ENCODE measurements at places on chromosomes 1 and 21.

DNA sequence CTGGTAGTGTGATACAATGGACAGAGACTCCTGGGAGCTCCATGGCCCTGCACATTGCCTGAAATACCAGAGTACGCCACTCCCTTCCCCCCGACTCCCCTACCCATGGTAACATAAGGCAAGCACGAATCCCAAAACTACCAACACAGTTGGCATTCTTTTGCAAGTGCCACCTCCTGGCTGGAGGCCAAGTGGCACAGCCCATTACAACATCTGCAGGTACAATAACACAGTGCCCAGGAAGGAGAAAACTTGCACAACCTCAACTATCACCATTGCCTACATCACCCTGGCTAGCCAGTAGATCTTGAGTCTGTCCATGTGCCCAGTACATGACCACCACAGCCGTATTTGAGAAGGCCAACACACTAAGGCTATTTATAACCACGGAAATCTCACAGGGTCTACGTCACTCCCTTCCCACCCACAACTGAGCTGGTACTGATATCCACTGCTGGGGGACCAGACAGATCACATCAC is 11.7 kb downstream of the ADAMTS1 start:
- DNase-seq, result no peak

- no peak for DNase-seq
These were observed 348.7 kb downstream of the RPS6KC1 start for GRCh38 chr1:213399695-213400094.

DNA sequence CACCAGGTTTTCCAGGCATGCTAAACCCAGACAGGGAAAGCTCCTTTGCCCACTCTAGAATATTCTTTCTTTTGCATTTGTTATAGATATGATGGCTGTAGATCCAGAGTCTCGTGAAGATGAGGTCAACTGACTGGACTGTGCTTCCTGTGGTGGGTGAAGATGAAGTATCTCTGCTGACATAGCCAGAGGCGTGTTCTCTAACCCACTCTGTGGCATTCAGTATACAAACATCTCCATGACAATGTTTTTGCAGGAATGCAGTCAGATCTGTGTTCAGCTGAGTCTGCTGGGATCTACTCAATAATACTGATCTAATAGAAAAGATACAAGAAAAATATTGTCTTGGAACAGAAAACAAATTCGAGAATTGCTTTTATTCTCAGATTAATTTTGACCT is 11.3 kb downstream of the RWDD2B start:
- no peak for DNase-seq

DNA sequence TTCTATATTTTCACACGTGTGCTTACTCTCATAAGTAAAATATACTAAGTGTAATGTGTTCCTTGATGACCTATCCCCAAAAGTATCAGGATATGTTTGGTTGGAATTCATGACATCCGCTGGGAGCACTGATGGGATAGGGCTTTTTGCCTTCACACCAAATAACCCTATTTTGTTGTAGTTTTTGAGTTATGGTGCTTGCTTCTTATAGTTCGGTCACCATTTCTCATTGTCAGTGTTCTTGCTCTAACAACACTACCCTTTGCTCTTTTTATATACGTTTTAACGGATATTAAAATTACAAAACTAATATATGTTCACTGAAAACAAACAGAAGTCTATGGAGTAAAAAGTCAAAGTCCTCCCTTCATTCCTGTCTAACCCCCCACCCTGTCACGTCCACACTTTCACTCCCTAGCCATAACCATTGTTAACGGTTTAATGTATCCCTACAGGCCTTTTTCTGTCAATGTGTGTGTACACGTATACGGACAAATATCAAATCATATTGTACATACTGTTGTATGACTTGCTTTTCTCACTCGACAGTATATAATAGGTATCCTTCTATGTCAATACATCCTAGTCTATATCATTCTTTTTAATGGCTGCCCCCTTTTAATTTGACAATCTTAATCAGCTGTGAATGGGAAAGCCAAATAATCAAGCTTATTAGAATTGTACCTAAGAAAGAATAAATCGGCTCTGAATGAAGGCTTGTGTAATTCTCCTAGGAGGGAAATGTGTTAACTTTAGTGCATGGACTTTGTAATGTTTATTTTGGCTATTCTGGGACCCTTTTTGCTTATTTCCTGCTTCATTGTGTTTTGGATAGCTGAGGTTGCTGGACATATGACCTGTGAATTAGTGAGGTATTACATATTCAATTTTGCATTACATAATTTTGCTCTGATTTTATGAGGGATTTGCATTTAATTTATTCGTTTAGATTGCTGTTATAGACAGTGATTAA is 3.5 kb upstream of the RNF220 start:
- no peak for DNase-seq

- DNase-seq, result no peak
These were observed 23.8 kb downstream of the CLIC4 start for GRCh38 chr1:24768873-24769605.

DNA sequence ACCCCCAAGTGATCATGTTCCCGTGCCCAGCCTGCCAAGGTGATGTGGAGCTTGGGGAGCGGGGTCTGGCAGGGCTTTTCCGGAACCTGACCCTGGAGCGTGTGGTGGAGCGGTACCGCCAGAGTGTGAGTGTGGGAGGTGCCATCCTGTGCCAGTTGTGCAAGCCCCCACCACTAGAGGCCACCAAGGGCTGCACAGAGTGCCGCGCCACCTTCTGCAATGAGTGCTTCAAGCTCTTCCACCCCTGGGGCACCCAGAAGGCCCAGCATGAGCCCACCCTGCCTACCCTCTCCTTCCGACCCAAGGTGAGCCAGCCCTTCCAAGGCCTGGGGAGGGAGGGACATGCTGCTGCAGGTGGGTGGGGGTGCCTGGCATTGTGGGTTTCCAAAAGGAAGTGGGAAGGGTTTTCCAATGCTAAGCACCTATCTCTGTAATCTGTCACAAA is 2.3 kb downstream of the TRIM46 start:
- DNase-seq, result no peak

DNA sequence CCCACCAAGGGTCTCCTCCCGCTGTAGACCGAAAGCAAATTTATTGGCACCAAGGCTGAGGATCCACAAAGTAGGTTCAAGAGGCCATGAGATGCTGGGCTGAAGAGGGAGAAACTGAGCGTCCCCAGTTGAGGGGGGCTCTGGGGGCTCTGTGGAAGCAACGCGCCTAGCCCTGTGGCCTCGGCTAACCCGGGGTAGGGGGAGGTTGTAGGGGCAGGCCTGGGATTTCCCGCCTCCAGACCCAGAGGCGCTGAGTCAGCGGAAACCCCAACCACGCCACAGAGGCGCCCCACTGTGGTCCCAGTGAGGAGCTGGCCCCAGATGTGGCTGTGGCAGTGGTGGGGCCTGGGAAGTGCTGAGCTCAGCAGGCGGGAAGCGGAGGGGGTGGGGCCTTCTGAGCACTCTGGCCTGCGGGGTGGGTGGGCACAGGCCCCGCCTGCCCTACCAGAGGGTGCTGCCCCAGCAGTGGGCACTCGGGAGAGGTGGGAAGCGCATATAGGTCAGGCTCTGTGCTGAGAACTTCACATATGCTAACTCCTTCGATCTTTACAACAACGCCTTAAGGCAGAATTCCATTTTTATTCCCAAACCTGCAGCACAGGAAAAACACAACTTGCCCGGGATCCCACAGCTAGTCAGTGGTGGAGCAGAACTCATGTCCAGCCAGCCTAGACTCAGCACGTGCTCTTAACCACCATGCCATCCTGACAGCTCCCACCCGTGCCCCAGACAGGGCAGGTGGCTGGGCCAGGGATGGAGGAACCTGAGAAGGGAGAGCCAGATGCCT is 1.5 kb upstream of the COL16A1 start:
- peak; percentile 79 for DNase-seq

DNA sequence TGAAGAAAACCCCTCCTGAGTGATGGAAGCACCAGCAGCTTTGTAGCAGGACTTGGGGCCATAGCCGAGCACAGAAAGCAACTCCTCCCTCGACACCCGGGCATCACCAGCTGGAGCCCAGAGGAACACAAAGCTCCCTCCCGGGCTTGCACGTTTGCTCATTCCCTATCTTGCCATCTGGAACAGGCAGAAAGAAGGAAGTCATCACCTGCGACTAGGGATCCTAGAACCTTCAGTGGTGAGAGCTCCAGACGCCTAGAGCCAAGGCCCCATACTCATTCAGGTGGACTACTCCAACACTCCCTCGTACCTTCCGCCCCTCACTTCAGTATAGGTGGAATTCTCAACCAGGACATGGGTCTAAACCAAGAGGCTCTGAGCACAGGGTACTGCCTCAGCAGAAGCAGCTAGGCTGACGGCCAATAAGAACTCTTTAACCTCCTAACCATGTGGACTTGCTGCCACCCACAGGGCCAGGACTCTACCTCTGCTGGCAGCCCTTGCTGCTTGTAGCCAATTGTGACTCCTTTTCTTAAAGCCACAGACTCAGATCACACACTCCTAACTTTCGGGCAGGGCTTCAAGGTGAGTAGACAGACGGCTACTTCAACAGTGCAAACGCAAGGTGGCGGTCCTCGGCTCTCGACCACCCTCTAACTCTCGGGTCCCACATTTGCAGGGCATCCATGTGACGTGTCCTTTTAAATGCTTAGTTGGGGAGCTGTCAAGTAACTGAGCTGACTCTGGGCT is 65.4 kb downstream of the NPHP4 start:
- DNase-seq, result no peak

GRCh38 chr1:5501206-5501930 is 490.9 kb downstream of the NPHP4 start:
- DNase-seq, result no peak

GRCh38 chr21:37866027-37866426 is 50.2 kb downstream of the KCNJ6 start:
- no peak for DNase-seq

- DNase-seq, result no peak
These were observed 8.1 kb downstream of the IL6R start for GRCh38 chr1:154413177-154413783.

DNA sequence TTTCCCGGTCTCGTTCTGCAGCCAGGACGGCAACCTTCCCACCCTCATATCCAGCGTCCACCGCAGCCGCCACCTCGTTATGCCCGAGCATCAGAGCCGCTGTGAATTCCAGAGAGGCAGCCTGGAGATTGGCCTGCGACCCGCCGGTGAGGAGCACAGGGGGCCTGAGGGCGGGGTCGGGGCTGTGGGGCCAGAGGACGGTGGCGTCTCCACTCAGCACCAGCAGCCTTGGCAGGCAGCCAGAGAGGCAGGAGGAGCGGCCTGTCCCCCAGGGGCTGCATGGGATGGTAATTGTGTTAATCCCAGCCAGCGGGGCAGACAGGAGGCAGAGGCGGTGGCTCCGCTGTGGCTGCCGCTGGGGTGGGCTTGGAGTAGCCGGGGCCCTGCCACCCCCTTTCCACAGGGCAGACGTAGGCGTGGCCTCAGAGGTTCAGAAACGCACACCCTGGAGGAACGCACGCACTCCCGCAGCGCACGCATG is 12.1 kb downstream of the SAMD11 start:
- DNase-seq, result no peak

GRCh38 chr1:241022366-241022765 is 334.6 kb downstream of the RGS7 start:
- DNase-seq, result no peak

DNA sequence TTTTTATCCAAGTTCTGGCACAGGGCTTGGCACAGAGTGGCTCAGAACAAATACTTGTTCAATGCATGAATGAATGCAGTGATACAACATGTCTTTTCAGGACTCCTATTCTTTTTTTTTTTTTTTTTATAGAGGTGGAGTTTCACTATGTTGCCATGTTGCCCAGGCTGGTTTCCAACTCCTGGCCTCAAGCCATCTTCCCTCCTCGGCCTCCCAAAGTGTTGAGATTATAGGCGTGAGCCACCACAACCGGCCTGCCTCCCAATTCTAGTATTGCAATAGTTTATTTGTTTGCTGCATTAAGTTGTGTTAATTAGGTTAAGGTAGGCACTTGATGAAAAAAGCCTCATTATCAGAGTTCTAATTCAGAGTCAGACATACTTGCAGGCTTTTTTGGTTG is 17.9 kb downstream of the UBE4B start:
- no peak for DNase-seq

DNA sequence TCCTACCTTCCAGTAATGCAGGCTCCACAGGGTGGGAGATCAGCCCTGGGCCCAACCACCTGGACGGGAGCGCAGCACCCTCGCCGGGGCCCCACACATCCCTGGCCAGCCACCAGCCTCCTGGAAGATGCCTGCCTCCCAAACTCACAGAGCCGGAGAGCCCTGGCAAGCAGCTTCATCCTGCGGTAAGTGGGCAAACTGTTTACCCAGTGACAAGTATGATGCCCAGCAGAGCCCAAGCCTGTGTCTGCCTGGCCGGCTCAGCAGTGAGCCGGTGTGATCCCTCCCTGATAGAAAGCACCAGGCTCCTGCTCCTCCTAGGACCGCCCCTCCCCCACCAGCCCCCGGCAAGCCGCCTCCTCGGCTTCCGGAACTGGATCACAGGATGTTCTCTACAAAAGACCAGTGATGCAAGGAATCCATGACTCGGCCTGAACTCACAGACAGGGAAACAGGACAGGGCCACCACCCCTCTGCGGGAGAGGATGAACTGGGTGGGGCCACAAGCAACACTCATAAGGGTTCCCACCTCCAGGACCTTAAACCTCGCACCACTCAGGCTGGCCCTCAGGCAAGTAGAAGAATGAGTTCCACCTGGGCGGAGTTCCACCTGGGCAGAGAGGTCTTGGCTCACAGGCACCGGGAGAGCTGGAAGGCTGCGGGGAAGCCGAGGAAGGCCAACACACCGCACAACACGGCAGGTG is 7.9 kb downstream of the ACOT7 start:
- peak; percentile 85 for DNase-seq

DNA sequence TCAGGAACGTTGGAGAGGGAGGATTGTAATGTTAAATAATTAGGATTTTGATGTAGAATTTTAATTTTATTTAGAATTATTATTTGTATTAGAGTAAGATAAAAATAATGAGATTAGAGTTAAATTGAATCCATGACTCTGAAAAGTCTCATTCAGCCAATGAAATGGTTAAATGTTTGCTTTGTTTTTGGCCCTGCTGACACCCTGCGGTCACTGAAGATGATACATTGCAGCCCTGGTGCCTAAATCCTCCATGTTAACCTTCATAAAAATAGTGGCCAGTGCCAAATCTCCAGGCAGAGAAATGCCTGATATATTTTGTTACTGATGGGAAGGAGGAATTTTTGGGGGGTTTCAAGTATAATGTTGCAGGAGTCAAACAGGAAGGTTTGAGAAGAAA is 27.3 kb upstream of the RLF start:
- DNase-seq, result no peak

- no peak for DNase-seq
These were observed 642 bp upstream of the CREG1 start for GRCh38 chr1:167554028-167554779.

GRCh38 chr1:45569571-45569961 is 14.3 kb upstream of the NASP start:
- DNase-seq, result no peak
